Airway epithelial cell (primary cell): ENCODE measurements at places on chromosomes 7 and 10. TPM values are rescaled to one million over a fixed set of nuclear protein-coding genes. Genes with fewer than 3 reads are reported as not detected.

Gene SLC26A5
- not detected in 2 replicates for total RNA-seq

Gene RHOBTB1
- total RNA-seq, result 4.8 and 13.8 TPM in 2 replicates

Gene IRF5
- total RNA-seq, result 16.3 and 19.5 TPM in 2 replicates

Gene ZNF488
- 2.3 TPM in 2 replicates for total RNA-seq

Gene GJC3
- not detected in 2 replicates for total RNA-seq

Gene NRG3
- not detected in 2 replicates for total RNA-seq

Gene COL13A1
- total RNA-seq, result 0.19 and 1.3 TPM in 2 replicates

Gene EGR2
- total RNA-seq, result 0.28 TPM in 1 of 2 replicates, not detected in the other

Gene NPTX2
- 0.07 TPM in 1 of 2 replicates, not detected in the other for total RNA-seq

Gene LUC7L2
- 46.5 and 50.9 TPM in 2 replicates for total RNA-seq

Gene PTPRZ1
- 14.7 and 22.5 TPM in 2 replicates for total RNA-seq

Gene KAZALD1
- total RNA-seq, result 3.3 and 3.8 TPM in 2 replicates

Gene EVX1
- total RNA-seq, result not detected in 2 replicates

Gene TAS2R4
- total RNA-seq, result 0.42 and 0.49 TPM in 2 replicates

Gene SPDYE5
- not detected in 2 replicates for total RNA-seq

Gene SPDYE2B
- total RNA-seq, result not detected in 2 replicates

Gene TBXAS1
- 2.3 and 3.2 TPM in 2 replicates for total RNA-seq
